ENCODE measurements at places on chromosomes 5 and 9. TPM values are rescaled to one million over a fixed set of nuclear protein-coding genes. Genes with fewer than 3 reads are reported as not detected.

Gene HTR4
- not detected for total RNA-seq

Gene GPBP1
- total RNA-seq = 114 TPM

Gene WDR38
- total RNA-seq = not detected

Gene SMIM33
- total RNA-seq = not detected

Gene SYNPO
- 3.9 TPM for total RNA-seq

Gene LPAR1
- 47.3 TPM for total RNA-seq

Gene CNTFR
- total RNA-seq = 7.5 TPM
